ENCODE measurements at places on chromosomes 3 and 15.

- DNase-seq: no peak
Measured at GRCh38 chr15:90869601-90870353, 1.4 kb downstream of the FURIN start.

GRCh38 chr15:49492830-49493229 is 69.8 kb downstream of the FGF7 start:
- no peak for DNase-seq

- DNase-seq: no peak
Measured at GRCh38 chr15:77607894-77608261, 24.8 kb downstream of the LINGO1 start.

DNA sequence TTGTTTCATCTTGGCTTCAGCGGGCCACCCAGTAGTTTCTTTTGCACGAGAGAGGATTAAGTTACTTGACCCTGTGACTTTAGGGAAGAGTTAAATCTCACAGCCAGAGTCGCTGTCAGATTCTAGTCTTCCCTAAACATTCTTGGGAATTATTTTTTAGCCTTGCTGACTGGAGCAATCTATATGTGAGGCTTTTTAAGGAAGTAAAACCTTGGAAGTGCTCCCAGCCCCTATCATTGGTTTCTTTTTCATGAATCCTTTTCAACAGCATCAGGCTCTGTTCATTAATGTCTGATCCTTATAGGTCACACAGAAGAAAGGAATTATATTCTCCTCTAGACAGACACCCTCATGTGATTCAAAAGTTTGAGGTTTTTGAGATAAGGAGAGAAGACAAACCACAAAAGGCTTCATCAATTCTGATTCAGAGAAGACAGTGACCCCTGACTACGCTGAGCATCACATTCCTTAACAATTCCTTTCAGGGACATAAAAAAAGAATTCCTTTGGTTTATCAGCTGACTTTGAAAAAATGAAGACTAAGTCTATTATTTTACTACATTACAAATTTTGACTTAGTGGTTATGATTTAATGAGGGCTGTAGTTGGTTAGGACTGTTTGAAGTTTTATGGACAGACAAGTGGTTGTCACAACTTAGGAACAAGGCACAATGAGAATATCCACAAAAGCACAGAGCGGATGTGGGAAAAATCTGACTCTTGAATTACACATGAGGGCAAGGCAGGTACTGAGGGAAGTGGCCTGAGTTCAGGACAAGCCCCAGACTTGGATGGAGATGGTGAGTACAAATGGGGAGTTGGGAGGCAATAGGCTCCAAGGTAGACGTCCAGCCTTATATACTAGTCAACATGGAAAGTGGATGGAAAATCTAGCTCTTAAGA is 171.1 kb upstream of the STT3B start:
- no peak for DNase-seq

DNA sequence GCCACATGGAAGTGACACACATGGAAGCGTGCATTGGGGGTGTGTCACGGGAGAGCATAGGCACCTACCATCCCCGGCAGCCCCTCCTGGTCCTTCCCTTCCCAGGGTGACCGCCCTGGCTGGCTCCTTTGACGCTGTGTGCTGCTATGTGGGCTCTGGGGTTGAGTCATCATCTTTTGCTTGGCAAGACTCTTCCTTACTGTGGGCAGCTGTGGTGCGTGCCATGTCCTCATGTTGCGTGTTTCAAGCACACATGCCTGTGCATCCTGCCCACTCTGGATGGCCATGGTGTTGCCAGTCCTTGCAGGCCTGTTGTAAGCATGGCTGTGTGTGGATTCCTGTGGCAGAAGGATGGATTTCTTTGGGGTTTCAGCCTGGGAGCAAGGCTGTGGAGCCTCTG is 14.0 kb downstream of the PLXNA1 start:
- DNase-seq: no peak

DNA sequence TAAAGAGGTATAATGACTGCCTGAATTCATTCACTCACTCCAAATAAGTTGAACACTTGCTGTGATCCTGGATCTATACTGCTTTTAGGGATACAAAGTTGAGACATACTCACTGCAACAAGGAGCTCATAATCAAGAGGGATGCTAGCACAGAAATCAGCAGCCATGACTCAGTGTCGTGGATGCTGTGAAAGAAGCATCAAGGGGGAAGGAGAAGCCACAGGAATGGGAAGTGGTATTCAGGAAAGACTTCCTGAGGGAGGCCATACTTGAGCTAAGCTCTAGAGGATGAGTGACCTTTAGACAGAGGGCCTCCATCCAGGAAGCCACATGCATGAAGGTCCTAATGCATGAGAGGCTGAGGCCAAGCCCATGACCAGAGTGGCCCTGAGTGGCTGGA is 245.7 kb upstream of the RORA start:
- no peak for DNase-seq

DNA sequence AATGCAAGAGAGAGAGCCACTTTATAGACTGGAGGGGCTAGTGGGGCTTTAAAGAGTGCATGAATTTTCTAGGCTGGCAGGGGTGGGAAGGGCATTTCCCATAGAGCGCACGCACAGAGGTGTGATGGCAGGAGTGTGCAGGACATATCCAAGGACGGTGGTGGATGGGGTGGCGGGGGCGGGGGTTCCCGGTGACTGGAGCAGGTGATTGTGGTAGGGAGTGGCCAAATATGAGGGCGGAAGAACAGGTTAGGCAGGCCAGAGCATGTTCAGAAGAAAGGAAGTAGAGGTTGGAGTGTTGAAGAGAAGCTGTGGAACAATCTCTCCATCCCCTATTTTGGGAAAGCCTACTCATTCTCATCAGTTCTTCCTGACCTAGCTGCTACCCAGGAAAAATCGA is 18.1 kb downstream of the FAM81A start:
- DNase-seq: no peak

- DNase-seq: no peak
Measured at GRCh38 chr15:66036859-66037258, 167.6 kb downstream of the RAB11A start.

DNA sequence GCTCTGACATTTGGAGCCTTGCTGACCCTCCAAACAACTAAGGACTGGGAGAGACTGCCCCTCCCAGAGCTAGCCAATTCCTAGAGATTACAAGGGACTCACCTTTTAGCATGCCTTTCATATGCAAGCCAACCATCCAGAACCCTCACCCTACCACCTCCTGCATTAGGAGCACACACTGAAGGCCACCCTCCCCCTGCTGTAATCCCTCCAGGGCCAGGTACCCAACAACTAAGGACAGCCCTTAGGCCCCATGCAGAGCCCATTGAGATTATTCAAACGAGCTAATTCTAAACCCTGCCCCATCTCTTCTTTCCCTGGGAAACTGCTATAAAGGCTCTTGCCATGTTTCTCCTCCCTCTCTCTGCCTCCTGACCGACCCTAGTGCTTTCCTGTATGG is 352.6 kb downstream of the ERC2 start:
- DNase-seq: no peak

DNA sequence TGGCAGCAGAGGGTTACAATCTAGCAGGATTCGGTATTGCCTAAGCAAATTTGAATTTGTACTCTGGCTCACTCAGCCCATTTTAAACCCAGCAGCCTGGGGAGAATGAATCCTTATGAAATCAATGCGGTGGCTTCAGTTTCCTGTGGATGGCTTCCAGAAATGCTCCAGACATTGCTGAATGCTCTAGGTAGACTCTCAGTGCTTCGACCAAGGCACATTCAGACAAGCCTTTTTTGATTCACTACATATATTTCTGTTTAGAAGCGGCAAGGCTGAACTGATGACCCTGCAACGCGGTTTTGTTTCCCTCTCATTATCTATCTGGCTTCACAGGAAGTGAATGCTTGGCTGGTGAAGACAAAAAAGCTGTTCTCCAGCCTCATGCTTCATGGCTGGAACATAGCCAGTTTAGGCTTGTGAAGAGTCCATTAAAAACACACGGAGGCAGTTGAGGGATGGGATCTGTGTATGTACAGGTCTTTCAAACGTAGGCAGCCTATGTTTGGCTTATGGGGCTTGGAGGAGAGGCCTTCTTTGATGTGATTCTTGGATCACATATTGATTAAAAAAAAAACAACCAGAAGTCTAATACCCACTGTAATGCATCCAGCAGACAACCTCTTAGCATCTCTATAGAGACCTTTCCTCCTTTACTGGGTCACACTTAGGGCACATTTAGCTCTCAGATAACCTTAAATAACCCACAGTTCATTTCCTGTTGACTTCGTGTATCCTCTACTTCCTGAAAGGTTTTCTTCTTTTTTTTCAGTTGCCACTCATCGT is 400.2 kb upstream of the TBL1XR1 start:
- no peak for DNase-seq

DNA sequence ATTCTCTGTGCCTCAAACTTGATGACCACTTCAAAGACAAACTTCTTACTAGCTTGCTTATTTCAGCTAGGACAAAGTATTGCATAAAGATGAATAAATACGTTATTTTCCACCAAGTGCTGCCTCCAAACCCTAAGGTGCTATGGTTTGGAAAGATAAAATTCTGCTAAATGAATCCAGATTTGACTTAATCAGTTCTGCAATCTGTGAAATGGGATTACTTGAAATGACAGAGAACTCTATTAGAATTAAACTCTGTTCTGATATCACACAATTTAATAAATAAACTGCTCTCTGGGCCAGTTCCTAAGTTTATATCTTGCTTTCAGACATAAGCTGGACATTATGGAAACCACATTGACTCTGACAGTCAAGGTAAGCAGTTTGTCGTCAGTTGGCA is 338.8 kb upstream of the SEMA6D start:
- DNase-seq: no peak

DNA sequence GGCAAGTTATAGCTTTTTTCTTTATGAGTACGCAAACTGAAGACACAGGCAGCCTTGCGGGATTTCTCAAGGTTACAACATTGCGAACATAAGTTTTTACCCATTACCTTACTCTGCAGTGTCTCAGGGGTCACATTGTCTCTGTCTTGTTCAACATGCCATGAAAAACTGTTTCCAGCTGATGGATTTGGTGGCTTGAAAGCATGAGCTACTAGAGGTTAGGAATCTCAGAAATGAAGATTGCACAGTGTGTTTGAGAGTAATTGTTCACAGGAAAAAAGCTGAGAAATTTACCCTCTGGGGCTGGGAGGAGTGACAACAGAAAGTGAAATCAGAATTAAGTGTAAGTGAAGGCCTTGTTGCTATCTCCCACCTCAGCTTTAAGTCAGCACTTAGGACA is 568.6 kb downstream of the TAFA4 start:
- no peak for DNase-seq

GRCh38 chr3:10524799-10525301 is 19.5 kb upstream of the ATP2B2 start:
- no peak for DNase-seq

DNA sequence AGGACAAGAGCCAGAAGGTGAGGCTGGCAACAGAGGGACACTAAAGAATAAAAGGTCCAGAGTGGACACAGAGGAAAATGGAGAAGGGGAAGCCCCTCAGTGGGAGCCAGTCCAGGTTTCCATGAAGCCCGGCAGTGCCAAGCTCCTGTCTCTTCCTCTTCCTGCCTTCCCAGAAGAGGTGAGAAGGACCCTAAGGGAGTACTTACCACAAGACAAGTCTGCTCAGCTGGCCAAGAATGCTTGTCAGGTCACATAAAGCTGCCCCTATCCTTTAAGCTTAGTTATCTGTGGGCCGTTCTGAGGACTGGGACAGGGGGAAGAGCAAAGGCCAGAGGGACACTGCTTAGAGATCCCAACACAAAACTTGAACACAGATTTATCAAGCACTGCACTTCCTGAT is 100.2 kb downstream of the RYK start:
- no peak for DNase-seq

DNA sequence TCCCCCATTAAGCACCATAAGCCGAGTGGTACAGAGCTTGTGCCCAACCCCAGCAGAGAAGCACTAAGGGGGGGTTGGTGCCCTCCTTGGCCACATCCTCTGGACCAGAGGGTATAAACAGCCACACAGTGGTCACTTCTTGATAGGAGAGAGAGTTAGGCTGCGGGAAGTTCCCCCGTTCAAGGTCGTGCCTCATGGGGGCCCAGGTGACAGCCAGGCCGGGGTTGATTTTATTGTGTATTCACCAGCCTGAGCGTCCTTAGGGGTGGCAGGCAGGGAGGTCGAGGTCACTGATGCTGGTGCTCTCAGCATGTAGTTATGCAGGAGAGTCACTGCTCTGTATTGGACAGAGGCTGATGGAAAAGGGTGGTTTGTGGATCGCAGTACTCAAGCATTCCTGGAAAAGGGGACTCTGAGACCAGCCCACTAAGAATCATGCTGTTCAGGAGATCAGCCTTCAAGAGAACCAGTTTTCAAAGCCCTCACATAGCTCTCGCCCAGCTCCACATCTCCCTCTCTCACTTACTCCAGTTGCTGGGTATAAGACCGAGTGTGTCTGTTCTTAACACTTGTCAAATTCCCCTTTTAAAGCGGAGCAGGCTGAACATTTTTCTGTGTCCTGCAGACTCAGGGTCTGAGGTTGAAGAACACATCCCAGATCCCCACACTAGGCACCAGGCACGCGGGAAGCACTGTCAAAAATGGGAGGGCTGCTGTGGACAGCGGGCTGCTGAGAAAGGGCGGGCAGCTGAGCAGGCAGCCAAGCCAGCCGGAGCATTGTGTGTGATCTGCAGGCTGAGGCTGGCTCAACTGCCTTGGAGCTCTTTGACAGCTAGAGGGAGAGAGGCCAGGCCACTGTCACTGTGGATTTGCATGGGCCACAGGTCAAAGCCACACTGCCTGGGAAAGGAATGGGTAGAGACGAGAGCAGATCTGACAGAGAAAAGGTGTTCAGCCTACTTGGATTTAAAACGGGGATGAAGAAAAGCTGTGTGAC is 279.3 kb upstream of the LRRFIP2 start:
- no peak for DNase-seq

DNA sequence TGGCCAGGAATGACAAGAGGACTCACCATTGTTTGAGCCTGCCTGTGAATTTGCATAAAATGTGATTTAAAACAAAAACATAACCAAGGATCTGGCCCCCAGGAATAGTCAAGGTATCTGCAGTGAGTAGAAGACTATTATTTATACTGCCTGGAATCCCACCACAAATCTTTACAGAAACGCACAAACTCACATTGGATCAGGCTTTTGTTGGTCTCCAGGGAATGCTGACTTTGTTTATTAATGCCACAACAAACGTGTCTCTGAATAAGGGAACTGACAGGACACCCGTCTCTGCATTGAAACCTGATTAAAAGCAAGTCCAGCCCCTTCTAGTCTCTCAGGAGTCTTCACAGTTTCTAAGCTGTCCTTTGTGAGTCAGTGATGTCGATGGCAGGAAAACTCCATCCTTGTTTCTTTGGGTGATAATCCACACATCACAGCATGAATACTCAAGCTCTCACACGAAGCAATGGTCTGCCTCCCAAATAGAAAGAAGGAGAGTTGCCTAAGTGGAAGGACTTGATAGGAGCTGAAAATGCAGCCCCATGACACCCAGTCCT is 37.7 kb downstream of the CLDN18 start:
- DNase-seq: no peak

- DNase-seq: no peak
Measured at GRCh38 chr15:80216911-80217310, 35.1 kb downstream of the CTXND1 start.

- DNase-seq: no peak
Measured at GRCh38 chr3:98530676-98531075, 1.1 kb upstream of the GPR15 start.

DNA sequence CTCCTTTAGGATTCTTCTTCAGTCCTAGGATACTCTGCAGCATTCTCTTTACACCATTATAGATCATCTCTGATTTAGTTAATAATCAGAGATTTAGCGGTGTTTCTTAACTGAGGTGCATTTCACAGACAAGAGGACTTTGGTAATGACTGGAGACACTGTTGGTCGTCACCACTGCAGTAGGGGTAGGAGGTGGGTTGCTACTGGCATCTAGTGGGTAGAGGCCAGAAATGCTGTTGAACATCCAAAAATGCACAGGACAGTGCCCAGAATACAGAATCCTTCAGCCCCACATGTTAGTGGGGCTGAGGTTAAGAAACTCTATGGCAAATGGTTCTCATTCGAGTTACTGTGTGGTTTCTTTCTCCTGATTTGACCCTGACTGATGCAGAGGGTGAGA is 80.4 kb upstream of the LMCD1 start:
- no peak for DNase-seq
